ENCODE measurements at places on chromosomes 13 and 19.

DNA sequence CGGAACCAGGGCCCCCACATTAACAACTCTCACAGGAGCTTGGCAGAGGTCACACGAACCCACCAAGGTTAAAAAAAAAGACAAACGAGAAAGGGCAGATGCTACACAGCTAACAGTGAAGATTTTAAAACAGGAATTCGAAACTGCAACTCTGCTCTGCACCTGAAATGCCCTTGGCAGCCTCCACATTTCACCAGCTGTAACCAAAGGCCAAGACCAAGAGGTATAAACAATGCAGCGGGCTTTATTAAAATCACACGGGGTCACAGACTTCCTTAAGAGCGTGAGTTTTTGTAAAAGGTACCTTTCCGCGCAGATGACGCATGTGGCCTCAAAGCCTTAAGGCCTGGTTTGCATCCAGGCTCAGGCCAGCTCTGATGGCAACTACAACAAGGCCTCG is 88.2 kb downstream of the STK24 start:
- ATAC-seq = no peak

DNA sequence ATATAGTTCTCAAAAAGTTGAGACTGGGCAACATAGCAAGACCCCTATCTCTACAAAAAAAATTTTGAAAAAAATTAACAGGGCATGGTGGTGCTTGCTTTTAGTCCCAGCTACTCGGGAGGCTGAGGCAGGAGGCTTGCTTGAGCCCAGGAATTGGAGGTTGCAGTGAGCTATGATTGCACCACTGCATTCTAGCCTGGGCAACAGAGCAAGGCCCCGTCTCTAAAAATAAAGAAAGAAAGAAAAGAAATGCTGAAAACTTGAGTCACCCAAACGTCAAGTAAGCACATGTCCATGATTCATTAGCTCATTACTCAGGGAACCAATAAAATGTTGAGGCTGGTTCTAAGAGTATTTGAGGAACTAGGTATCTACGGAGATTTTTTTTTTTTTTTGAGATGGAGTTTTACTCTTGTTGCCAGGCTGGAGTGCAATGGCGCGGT is 33.9 kb upstream of the SEMA6B start:
- ATAC-seq = no peak

DNA sequence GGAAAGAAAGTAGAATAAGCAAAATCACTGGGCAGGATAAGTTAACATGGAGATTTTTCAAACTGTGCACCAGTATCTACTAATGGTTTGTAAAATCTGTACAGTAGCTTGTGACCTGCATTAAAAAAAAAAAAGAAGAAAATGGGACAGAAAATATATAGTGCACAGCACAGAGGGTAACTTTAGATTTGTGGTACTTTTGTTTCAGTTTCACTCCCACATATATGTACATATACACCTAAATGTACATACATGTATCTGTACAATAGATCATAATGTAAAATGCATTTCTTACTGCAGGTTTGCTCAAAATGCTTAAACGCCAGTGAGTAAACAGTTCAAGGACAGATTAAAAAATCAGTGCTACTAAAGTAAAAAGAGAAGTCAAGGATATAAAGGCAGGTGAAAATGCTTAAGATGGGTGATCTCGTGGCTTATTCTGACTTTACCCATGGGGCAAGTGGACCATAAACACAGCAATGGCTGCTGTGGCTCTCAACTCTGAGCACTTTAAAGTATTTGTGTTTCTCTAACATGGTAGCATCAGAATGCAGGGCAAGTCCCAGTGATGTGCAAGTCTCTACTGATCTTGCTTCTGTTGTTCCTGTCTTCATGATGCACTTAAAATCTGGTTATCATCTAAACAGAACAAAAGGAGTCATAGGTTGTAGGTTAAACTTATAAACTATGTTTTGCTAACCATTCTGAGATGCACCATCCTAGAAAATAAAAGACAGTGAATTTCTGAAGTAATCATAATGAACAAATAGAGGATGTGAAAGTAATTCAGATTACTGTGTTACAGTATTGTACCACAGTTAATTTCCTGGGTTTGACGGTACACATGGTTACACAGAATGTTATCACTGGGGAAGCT is 112.3 kb downstream of the MIPEP start:
- ATAC-seq = no peak

- no peak for ATAC-seq
These were observed 775 bp downstream of the RAX2 start for GRCh38 chr19:3771000-3771905.
